ENCODE measurements at places on chromosomes 11 and 22.

DNA sequence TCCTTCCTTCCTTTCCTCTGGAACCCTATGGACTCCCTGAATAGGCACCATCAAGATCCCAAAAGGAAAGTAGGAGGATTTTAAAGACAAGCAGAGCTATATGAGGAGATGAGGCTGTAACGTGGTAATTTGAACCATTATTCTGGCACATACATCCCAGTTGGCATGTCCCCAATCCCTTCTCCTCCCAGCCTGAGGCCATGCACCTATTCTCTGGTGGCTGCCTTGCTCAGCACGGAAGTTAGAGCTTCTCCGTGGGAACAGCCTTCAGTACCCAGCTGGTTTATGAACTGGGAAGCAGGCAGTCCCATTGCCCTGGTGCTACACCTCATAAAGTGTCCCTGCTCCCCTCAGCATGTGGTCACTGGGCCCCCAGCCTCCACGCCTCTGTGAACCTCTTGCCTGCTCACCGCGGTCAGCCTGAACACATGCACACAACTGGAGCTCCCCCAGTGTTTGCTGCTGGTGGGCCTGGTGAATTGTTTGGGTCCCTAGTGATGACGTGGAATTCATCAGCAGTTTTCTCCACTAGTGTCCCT, 139.9 kb upstream of the PLET1 start:
- DNase-seq = no peak

DNA sequence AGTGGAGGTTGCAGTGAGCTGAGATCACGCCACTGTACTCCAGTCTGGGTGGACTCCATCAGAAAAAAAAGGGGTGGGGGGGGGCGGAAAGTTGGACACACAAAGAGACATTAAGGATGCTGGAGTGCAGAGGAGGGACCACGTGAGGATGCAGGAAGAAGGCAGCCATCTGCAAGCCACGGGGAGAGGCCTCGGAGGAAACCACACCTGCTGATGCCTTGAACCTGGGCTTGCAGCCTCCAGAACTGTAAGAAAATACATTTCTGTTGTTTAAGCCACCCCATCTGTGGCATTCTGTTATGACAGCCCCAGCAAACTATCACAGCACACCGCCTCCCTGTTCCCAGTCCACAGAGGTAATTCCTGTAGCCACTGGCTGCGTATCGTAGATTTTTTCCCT, 9.2 kb upstream of the STIP1 start:
- DNase-seq = no peak

GRCh38 chr11:117999354-117999993, 13.3 kb downstream of the IL10RA start:
- no peak for DNase-seq

- DNase-seq = peak; percentile 95
Measured at GRCh38 chr11:57424792-57425564, 1.9 kb downstream of the SLC43A3 start.

GRCh38 chr11:69005183-69005630, 7.8 kb downstream of the MRGPRF start:
- DNase-seq = no peak

DNA sequence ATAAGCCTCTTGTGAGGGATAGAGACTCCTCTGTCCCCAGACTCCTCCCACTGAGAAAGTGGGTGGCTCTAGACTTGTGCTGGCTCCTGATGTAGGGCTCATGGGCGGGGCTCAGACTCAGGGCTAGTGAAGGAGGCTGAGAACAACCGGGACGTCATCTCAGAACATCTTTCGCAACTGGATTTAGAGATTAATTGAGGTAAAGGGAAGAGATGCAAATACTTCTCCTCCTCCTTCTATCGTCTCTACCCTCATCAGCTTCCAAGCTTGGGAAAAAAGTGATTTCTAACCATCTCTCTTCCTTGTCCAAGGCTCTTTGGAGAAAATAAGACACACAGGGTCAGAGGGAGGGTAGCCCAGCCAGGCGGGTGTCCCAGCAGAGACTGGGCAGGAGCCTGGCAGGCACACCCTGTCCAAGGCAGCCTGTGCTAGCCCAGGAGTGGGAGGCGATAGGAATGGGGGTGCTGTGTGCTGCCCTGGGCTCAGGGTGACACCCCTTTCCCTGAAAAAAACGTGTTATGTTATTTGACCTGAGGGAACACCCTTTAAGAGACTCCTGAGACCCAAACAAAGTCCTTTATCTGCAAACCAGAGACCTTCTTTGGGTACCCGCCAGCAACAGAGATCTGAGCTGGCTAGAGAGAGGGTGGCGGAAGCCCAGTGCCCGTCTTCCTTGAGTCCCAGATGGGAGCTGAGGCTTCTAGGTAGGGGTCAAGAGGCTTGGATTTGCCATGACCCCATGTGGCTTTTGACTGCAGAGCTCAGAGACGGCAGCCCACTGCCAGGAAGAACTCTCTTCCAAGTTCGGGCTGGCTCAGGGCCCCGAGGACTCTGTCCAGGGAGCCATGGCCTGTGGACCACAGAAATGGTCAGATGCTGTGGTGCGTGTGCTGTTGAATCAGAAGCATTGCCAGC, 160.9 kb downstream of the ADAMTS15 start:
- no peak for DNase-seq

- peak; percentile 61 for DNase-seq
Measured at GRCh38 chr22:43811777-43812148, 342 bp downstream of the EFCAB6 start.

DNA sequence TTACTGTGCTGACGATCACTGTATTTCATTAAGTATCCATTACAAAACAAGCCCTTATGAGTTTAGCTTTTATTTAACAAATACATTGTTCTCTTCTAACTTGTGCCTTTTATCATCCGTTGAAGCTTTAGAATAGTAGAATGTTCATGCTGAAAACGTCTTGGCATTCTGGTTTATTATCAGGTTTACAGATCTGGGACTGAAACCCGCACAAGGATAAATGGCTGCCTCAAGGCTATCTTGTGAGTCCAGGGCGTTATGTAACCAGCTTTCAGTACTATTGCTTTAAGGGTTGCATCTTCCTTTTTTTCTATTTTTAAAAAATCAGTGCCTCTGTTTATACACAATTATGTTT, 66.6 kb upstream of the PRODH start:
- no peak for DNase-seq

DNA sequence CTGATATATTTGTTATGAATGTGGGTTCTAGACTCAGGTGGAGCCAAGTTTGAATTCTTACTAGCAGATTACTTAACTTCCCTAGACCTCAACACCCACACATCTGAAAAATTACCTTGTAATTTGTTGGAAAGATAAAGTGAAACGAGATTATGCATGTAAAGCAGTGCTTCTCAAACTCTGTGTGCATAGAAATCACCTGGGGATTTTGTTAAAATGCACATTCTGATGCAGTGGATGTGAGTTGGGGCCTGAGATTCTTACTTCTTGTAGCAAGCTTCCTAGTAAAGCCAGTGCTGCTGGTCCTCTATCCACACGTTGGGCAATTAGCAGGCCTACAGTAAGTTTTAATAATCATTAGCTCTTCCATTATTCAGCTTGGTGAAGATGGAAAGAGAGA, 15.1 kb upstream of the CEP295 start:
- no peak for DNase-seq

GRCh38 chr11:69430566-69430965, 50.9 kb upstream of the LINC01488 start:
- peak; percentile 30 for DNase-seq

DNA sequence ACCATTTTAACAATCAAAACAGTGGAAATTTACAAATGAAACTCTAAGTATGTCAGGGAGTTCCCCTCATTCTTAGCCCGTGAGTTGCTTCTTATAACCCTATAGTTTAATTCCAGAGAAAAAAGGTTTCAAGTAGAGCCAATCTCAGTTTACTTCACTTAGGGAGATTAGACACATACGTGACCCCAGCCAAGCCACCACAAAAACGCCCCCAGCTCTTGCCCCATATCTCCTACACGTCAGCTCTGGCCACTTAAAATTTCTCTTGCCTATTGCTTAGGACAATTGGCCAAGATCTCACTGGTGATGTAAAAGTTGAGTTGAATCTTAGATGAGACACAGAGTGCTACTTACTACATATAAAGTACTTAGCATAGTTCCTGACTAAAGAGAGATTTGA, 166.4 kb downstream of the ETS1 start:
- DNase-seq = peak; percentile 99

- DNase-seq = no peak
Measured at GRCh38 chr11:129307162-129307561, 68.5 kb upstream of the BARX2 start.

DNA sequence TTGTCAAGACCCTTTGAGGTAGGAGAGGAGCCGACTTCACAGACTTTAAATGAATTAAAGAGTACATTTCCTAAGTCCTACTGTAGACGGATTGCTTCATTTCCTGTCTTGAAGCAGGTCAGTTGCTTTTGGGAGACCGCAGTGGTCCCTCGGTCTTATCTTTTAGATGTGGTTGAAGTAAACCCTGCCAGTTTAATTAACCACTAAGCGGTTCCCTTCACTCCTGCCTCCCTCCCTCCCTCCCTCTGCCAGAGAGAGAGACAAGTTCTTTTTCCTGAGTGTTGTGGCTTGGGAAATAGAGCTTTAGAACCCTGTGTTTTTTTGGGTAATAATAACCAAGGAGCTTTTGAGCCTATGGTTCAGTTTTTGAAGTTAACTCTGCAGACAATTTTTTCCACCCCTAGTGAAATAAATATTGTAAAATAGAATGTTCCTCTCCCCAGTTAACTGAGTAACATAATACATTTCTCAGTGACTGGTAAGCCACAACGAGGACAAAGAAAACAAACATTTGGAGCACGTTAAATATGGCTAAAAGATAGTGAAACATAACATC, 147.5 kb downstream of the LDLRAD3 start:
- DNase-seq = peak; percentile 79

DNA sequence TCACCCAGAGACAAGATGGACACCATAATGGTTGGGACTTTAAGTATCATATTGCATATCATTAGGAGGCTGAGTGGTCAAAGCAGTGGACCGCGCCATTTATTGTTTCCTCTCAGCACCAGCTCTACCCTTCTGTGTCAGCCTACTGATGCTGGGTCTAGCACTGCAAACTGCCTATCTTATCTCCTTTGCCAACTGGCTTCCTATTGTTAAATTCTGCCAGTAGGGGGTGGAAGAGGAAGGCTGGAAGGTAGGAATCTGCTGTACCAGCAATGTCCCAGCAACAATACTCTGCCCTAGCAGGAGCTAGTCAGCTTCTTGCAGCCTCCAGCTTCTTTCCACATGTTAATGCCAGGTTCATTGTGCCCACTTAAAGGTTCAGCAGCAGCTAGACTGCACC, 367.1 kb upstream of the PDGFD start:
- no peak for DNase-seq

GRCh38 chr11:11779975-11780374, 61.8 kb upstream of the USP47 start:
- DNase-seq = no peak

DNA sequence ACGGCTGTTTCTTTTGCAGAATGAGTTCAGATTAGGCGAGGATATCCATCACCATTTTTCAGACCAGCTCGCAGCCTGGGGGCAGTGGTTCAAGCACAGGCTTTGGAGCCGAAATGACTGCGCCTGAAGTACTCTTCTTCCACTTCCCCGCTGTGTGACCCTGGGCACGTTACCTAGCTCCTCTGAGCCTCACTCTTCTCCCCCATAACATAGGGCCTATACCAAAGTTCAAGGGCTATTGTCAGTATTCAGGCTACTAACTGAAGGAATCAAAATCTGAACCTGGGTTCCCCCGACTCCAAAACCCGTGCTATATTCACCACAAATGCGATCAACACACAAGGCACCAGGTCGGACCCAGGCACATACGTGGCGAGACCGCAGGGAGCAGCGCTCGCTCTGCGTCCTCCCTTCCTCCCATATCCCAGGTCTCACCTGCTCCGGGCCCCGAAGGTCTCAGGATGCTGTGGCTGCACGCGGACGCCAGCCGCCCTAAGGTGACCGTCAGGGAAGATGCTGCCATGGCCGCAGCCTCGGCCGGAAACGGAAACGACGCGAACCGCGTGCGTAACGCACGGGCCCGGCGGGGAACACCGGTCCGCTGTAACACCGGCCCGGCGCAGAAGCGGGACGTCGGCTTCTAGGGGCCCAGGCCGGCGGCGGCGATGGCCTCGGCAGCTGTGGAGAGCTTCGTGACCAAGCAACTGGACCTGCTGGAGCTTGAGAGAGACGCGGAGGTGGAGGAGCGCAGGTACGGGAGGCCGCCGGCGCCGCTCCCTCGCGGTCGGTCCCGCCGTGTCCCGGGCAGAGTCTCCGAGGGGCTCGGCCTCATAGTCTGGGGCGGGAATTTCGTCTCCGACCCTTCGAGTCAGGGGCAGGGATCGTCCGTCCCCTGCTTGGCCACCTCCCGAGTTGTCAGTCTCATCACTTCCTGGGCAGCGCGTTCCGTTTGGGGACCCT, at the start of the genes IGHMBP2 and MRPL21:
TSS of gene IGHMBP2 (plus strand) at position 604 of the 960 bp plus-strand sequence. CDS start at position 666, 62 bp downstream.
TSS of gene MRPL21 (minus strand) at position 545 of the 960 bp plus-strand sequence. CDS start at position 523, 22 bp downstream.
- peak; percentile 80 for DNase-seq

DNA sequence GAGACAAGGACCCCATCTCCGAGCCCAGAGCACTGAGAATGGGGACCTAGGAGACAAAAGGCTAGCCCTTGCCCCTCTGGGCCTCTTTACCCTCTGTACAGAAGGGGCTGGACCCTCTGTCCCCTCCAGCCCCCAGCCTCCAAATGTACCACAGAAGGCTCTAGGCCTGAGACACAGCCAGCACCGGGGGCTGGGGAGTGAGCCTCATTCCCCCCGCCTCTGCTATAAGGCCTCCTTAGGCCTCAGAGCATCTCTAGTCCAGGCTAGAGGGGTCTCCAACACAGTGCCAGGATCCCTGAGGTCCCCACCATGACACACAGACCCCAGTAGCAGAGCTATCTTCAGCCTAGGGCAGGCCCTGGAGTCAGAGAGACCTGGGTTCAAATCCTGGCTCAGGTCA, 4.8 kb downstream of the SMTN start:
- DNase-seq = no peak

DNA sequence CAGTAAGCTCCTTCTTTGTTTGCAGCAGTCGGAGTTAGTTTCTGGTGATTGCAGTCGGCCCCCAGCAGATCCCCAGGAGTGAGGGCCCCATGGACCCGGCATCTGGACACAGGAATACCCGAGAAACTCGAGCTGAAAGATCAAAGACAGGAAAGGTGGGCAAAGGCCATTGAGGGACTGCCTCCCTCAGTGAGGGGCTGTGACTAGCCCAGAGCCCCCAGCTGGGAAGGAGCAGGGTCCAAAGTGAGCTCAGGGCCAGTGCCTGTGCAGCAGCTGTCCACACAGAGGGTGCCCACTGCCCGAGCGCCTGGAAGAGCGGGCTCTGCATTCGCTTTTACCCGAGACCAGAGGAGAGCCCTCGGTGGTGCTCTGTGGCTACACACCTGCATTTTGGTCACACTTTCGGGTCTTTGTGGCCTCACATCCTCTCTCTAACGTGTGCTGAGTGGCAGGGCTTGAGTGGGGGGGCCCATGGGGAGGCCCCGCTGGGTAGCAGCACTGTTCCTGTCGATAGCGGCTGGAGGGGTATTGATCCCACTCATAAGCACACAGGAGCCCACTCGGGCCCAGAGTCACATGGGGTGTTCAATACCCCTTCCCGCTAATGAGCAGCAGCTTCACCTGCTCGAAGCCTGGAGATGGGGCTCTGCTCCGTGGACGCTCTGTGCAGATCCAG, 532.9 kb downstream of the TBC1D22A start:
- DNase-seq = no peak
